ENCODE measurements at places on chromosomes 1 and 21.

DNA sequence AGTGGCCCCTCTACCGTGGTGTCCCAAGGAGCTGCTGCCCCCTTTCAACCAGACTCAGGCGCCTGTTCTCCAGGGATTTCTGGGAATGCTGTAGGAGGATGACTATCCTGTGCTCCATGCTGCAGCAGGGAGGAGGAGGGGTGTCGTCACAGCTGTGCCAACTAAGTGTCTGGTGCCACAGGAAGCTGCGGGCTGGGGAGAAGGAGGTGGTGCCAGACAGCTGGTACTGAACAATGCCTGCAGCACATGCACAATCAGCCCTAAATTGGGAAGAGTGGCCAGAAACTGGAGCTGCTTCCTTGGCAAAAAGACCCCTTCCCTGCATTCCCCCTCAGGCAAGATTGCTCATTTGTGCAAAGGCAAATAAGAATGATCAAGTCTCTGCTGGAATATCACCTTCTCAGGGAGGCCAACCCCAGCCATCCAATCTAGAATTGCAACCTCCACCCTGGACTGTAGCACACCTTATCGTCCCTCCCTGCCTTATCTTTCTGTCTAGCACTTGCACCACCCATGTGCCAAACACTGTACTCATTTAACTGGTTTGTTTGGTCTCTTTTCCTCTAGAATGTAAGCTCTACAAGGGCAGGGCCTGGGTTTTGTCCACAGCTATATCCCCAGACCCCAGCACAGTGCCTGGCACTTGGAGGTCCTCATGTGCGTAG is 33.3 kb downstream of the LAMB3 start:
- DNase-seq = no peak

GRCh38 chr1:12161662-12162458 is 4.9 kb upstream of the TNFRSF1B start:
- peak; percentile 52 for DNase-seq

- DNase-seq = no peak
These were observed 33.2 kb upstream of the KANK4 start for GRCh38 chr1:62352387-62352786.

DNA sequence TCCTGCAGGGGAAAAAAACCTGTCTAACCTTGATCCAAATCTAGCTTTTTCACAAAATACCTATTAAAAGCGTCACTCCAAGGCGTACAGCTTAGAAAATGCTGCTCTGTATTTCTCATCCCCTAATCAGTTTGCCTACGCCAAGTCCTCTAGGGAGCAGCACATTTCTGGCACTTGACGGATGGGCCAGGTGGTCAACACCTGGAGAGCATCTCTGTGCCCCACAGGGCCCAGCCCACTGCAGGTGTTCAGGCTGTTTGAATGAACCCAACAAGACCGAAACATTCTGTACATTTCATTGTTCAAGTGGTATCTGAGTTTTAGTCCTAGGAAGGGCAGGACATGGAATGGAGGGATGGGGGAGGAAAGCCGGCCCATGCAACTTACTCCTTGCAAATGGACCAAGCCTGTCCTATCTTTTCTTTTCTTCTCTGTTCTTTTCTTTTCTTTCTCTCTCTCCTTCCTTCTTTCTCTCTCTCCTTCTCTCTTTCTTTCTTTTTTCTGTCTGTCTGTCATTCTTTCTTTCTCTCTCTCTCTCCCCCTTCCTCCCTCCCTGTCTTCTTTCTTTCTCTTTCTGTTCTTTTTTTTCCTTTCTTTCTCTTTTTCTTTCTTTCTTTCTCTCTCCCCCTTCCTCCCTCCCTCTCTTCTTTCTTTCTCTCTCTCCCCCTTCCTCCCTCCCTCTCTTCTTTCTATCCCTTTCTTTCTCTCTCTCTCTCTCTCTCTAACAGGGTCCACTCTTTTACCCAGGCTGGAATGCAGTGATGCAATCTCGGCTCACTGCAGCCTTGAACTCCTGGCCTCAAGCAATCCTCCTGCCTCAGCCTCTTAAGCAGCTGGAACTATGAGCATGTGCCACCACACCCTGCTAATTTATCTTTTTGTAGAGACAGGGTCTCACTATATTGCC is 29.1 kb downstream of the IGFN1 start:
- DNase-seq = no peak

DNA sequence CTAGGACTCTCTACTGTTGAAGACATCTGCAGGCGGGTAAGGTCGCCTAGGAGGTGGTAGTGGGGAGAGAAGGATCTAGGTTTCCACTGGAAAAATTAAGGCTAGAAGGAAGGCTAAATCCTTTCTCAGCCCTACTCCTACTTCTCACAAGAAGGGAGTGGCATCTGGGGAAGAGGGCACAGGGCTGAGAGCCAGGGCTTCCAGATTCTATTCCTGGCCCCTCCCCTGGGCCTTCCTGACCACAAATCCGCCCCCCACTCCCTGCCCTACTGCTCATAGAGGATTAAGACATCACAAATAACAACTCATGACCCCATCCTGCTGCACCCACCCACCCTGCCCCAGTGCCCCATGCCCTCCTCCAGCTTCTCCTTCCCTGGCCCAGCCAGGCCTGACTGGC is 2.5 kb downstream of the PHLDA3 start:
- DNase-seq = no peak

DNA sequence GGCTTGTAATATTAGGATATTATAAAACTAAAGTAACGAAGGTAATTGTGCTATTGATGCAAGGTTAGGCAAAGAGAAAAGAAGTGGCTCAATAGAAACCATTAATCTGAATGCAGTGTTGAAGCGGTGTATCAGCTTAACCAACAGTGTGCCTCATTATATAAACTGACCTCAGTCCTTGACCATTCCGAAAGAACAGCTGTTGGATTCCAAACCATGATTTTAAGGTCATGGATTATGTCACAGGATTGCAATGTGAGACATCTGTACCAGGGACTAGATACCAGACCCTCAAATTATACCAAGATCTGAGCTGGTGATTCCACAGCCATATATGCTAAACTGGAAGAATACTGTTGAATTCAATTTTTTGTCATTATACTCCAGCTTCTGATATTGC is 134.2 kb upstream of the HP1BP3 start:
- no peak for DNase-seq

DNA sequence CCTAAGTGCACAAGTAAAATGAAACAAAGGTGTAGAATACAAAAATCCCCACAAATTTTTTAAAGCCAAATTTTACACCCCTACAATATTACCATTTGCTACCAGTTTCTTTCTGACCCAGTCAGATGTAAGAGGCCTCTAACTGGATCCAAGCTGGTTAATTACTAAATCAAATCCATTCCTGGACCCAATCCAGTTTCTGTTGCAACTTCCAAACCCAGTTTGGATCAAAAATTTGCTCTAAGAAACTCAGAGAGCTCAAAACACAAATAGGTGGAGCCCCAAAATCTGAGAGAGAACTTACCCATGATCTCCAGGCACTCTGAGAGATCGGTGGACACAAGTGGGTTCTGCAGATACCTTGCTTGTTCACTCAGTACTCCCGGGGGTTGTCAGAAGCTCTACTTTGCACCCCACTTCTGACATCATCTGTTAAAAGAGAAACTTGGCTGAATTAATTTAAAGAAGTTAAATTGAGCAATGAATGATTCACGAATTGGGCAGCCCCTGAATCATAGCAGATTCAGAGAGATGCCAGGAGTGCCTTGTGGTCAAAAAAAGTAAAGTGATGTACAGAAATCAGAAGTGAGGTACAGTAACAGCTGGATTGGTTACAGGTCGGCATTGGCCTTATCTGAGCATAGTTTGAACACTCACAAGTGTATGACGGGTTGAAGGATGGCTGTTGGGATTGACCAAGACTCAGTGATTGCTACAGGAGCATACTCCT is 448.0 kb downstream of the KCNT2 start:
- no peak for DNase-seq

- no peak for DNase-seq
These were observed 1.1 kb upstream of the COA6 start for GRCh38 chr1:234372011-234372757.

DNA sequence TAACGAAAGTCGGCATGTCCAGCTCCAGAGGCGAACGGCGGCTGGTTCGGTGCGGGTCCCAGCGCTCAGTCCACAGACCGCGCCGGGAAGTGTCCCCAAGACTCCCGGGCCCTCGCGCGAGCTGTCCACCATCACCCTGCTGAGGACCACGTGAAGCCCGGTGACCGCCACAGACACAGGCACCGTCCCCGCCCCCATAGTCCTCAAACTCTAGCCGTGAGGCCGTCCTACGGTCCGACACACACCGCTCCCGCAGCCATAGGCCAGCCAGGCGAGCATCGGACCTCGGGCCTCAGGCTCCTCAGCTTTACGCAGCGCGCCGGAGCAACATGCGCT is 535 bp downstream of the SETD4 start:
- DNase-seq = no peak

DNA sequence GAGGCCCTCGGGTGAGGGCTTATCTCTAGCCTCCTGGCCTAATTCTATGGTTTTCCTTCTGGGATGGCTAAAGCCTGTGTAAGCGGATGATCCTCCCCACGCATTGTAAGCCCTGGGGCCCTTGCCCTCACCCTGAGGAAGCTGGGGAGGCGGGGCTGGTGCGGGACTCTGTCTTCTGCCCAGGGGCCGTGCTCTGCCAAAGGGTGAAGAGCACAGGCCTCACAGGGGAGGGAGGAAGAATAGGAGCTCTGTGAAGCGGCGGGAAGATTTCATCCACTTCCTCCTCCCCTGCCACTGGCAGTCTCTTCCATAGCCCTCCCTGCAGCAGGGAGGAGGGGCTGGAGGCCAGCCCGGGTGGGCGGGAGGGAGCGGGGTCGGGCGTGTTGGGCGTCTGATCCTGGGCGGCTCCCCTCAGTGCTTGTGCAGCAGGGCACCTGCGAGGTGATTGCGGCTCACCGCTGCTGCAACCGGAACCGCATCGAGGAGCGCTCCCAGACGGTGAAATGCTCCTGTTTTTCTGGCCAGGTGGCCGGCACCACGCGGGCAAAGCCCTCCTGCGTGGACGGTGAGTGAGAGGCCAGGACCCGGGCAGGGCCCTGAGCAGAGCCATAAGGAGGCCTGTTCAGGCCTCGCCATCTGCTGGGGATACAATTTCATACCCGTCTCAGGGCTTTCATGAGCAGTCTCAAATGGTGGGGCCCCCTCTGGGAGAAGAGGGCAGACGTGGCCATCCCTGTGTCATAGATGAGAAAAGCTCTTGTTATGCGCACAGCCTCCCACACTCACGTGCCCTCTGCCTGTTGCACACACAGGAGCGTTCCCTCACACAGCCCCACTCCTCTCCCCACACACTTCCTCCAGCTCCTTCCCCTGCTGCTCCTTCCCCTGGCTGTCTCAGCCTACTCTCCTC is 7.7 kb upstream of the PPM1J start:
- no peak for DNase-seq
